ENCODE measurements at places on chromosomes 12 and 14.
A peak's percentile ranks its signal among the peaks of the same experiment; 100 is the strongest.

DNA sequence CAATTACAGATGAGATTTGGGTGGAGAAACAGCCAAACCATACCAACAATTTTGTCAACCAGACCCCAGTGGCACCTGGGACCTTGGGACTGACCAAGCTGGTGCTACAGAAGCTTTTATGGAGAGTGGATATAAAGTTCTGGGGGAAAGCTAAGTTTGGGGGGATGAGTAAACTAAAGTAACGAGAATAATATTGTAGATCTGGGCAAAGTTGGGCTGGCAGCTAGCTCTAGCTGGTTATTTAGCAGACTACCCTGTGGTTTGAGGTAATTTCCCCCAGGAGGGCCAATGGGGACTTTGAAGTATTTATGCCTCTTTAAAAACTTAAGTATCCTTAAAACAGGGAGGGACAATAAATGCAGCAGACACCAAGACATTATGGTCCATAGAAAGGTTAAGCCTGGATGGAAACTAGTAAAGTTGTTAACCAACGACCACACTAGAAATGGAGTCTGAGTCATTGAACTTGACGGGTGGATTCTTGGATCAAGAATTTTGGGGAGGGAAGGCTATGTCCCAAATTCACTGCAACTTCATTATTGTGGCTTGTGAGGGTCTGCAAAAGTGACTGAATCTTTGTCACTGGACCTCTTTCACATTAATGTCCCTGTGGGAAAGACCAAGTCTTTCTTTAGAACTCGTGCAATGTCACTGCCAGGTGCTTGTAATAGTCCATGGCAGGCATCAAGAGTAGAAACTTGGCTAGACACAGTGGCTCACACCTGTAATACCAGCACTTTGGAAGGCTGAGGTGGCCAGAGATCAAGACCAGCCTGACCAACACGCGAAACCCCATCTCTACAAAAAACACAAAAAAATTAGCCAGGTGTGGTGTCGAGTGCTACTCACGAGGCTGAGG, 48.5 kb upstream of the OR5AU1 start:
- DNase-seq = no peak

DNA sequence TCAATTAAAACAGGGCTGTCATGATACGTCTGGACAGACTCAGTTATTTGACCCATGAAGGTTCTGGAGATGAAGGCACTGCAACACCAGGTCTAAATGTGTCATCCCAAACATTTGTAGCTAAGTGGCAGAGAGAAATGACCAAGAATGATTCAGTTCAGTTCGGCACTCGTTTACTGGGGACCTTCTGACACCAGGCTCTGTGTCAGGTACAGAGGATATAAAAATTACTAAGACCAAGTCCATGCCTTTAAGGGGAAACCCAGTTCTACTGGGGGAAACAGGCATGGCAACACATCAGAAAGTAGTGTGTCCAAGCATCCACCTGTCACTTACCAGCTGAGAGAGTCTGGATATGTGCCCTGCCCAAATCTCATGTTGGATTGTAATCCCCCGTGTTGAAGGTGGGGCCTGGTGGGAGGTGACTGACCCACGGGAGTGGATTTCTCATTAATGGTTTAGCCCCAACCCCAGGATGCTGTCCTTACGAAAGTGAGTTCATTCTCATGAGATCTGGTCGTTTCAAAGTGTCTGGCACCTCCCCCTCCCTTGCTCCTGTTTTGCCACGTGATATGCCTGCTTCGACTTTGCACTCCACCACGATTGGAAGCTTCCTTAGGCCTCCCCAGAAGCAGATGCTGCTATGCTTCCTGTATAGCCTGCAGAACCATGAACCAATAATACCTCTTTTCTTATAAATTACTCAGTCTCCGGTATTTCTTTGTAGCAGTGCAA, 41.9 kb upstream of the BCL2L14 start:
- no peak for DNase-seq

GRCh38 chr14:76073717-76074116, 78.0 kb upstream of the GPATCH2L start:
- DNase-seq = no peak

GRCh38 chr14:99839696-99840095, 46.5 kb downstream of the EML1 start:
- DNase-seq = no peak

GRCh38 chr14:92747701-92748258, 647 bp downstream of the LGMN start:
- DNase-seq = peak; percentile 12

GRCh38 chr14:73724696-73725095, 10.5 kb upstream of the PNMA1 start:
- DNase-seq = no peak

- no peak for DNase-seq
Observed at GRCh38 chr14:58635091-58635830, 2.5 kb upstream of the DACT1 start.

DNA sequence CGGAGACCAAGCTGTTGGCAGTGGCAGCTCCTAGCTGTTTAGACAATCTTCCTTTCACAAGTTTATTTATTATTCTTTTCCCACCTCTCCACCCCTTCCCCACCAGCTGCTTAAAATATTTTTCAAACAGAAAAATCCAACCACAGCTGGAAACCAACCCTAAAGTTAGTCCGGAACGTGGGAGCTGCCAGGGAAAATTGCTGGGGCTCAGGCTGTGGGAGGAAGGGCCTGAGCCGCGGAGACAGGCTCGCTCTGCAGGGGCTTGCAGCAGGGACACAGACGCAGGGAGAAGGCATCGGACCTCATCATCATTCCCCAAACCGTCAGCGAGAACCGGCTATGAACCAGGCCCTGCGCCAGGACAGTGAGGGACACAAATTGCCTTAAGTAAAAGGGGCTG, 16.1 kb upstream of the TMEM106C start:
- DNase-seq = no peak
